ENCODE measurements at places on chromosomes 2 and 18.

- DNase-seq, result no peak
Observed at GRCh38 chr2:9071584-9072124, 68.2 kb upstream of the MBOAT2 start.

DNA sequence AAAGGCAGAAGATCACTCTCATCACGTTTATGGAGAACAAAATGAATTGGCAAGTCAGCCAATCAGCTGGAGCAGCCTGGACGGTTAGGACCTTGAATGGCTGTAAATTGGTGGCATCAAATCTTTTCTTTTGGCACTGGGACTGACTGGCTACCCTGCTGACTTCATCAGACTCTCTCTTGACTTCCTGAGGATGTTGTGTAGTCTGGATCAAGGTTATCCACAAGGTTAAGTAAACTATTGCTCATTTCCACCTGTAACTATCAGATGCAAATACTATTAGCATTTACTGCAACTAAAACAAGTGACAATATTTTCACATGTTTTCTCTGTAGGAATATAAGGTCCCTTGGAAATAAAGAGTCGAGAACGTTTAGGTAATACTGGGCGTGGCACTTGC lies 134.3 kb upstream of the RASGRP3 start:
- no peak for DNase-seq

- no peak for DNase-seq
Observed at GRCh38 chr2:73902284-73902683, 9.5 kb downstream of the ACTG2 start.

GRCh38 chr2:166337932-166338331 lies 37.8 kb downstream of the SCN9A start:
- no peak for DNase-seq

DNA sequence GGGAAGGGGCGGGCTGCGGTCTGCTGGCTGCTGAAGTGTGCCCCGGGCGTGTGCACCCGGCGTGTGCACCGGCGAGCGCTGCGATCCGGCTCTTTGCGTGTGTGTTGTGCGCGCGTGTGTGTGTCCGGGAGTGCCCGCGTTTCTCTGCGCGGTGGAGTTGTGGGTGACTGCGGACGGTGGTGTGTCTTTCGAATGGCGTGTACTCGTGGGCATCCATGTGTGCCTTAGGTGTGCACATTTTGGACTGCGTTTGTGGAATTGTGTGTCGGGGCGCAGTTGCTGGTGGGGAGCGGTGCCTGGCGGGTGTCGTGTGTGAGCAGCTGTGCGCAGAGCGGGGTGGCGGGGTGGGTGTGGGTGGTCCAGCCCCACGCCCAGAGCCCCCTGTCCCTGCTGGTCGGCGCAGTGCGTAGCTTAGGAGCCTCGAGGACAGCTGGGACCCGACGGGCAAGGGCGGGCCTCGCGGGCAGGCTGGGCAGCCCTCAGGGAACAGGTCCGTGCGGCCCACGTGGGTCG lies 533 bp downstream of the HPCAL1 start:
- no peak for DNase-seq

- no peak for DNase-seq
Observed at GRCh38 chr2:38552259-38552658, 50.5 kb downstream of the HNRNPLL start.

- no peak for DNase-seq
Observed at GRCh38 chr2:207660994-207661393, 35.8 kb upstream of the METTL21A start.
